Stimulated activated CD8-positive, alpha-beta memory T cell treated with anti-CD3 and anti-CD28 coated beads, Interleukin-15, amount 100 ng/mL, for 24 hours (primary cell): ENCODE measurements at places on chromosomes 1 and 21.

DNA sequence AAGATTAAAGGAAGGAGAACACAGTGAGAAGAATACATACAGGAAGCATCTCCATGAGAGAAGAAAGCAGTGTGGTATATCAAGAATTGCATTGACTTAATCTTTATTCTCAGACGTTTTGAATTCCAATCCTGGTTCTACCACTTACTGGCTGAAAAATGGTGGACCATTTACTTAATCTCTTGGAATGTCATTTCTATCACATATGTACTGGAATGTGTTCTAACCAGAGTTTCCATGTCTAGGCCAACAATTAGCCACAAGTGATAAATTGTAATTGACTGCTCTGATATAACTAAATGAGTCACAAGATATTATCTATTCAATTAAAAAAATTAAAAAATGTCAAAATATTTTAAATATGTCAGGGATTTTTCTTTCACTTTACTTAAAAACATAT lies 626.1 kb downstream of the PTPRC start:
- DNase-seq, result no peak

GRCh38 chr1:6007318-6008083 lies 15.3 kb upstream of the NPHP4 start:
- no peak for DNase-seq

- no peak for DNase-seq
Measured at GRCh38 chr1:166902279-166902678, 26.2 kb upstream of the TADA1 start.

GRCh38 chr1:26419494-26419893 lies 8.9 kb downstream of the LIN28A start:
- no peak for DNase-seq

DNA sequence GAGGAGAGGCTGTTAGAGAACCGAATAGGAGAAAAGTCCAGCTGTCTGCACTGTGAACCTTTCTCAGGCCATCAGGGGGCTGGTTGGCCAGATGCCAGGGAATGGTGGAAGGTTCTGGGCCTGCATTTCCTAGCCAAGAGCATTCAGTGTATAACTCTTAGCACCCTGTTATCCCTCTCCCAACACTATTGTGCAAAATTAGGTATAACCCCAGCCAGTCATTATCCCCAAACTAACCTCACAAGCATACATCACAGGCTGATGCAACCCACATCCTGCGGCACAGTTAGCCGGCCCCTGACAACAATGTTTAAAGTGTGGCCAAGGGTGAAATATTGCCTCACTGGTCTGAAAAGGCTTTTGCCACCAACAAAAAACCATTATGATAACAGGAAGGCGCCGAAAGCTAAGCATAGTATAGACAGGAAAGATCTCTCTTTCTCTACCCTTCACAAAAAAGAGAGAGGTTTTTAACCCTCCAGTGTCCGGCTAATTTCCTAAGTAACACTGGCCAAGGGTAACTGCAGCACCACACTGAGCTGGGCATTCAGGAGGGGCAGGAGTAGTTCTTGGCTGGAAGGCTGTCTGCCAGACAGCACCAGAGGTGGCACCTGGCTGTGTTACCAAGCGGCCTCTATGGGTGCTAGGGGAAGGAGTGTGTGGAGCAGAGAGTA lies 77.3 kb upstream of the BCAR3 start:
- no peak for DNase-seq

DNA sequence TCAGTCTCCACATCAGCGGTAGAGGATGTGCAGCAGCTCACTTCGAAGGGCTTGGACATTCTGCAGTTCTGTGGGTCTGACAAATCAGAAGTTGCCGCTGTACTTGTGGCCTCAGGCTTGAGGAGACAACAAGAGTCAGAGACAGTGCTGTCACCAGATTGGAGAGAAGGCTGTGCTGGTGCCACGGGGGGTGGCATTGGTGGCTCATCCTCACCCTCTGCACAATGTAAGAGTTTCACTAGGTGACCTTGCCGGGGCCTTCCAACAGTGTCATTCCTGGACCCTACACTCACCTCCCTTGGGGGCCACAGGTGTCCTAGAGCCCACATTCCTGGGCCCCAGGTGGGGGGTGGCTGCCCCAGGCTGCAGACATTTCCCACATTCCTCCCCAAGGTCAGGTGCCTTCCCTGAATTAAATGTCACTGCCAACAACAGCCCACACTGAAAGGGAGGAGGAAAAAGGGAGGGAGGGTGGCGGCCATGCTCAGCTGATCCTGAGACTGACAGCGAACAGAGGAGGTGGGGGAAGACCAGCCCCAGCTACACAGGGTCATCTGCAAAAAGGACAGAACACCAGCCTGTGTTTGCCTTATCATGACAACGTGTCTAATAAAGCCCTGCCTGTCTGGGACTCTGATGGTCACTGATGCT lies 46.4 kb downstream of the TMCC2 start:
- no peak for DNase-seq
